ENCODE measurements at places on chromosomes 16 and 17.

DNA sequence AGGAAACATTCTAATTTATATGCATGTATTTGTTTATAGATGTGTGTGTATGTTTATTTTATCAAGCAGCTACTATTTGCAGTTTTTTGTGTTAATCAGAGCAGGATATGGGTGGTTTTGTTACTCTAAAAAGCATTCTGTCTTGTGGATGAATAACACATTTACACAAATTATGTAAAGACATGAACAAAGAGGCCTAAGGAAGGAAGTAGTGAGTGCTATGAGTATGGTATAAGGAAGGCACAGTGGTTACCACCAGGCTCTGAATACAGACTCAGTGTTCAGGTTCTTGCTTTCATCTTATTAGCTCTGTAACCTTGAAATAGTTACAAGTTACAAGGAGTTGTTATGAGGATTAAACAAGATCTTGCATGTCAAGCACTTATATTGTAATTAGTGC lies 33.9 kb downstream of the STXBP4 start:
- DNase-seq, result no peak

DNA sequence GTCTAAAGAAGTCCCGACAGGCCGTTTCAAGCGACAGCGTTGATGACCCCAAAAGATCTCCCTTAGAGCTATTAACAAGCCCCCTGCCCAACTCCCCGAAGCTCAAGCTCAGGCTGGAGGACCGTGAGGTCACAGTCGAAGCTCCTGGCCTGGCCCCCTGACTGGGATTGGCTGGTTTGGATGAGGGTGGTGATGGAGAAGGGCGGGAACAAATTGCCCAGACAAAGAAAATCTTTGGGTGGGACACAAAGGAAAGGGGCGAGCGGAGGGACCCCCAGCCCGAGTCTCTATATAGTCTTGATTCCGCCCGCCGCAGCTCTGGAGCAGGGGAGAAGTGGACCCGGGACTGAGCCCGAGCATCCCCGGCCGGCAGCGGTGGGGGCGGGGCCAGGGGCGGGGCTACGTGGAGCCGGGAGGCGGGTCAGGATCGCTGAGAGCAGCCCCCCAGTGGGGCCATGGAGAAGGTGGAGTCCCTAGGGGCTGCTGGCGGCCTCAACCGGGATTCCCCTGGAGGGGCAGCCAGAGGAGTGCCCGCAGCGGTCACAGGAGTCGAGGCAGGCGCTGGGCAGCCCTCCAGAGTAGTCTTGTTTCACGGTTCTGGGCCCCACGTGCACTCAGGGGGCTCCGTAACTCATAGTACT lies 982 bp upstream of the NEURL4 start:
- DNase-seq, result no peak

DNA sequence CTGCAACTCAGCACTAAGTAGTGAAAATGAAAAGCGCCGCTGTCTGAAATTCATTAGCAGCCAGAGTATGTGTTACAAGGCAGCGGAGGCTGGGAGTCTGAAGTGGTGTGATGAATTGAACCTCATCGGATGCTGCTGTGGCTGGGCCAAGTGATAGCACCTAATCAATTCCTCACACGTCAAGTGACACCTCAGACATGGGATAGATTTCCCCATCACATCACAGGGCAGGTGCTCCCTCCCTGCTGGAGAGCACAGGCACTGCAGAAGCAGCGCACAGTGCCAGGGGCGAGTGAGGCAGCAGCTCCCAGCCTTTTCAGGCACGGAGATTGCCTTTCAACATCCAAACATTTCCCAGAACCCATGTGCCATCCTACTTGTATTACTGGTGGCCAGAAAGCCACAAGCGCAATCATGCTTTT lies 32.2 kb downstream of the DRC3 start:
- no peak for DNase-seq

GRCh38 chr17:76199469-76199868 lies 40.8 kb downstream of the RNF157 start:
- no peak for DNase-seq
